ENCODE measurements at places on chromosomes 4 and X. TPM values are rescaled to one million over a fixed set of nuclear protein-coding genes. Genes with fewer than 3 reads are reported as not detected.

Gene PLXNB3
- 4.4 TPM for total RNA-seq

Gene GPC4
- total RNA-seq, result 5.5 TPM

Gene UCP1
- not detected for total RNA-seq

Gene ADH1A
- not detected for total RNA-seq

Gene CSN1S1
- total RNA-seq, result not detected

Gene SPP1
- 0.37 TPM for total RNA-seq

Gene RTL3
- total RNA-seq, result not detected

Gene CFAP47
- not detected for total RNA-seq

Gene ZXDA
- total RNA-seq, result 4.7 TPM

Gene MID1
- 9.0 TPM for total RNA-seq

Gene CXXC4
- total RNA-seq, result not detected

Gene TCEAL8
- total RNA-seq, result 80.7 TPM

Gene TEX28
- not detected for total RNA-seq

Gene LRAT
- not detected for total RNA-seq

Gene NRK
- 0.37 TPM for total RNA-seq

Gene ABLIM2
- 0.20 TPM for total RNA-seq

Gene CRMP1
- total RNA-seq, result not detected

Gene GNRHR
- total RNA-seq, result not detected

Gene TEX13A
- total RNA-seq, result not detected

Gene PCDH7
- 2.7 TPM for total RNA-seq

Gene CT45A6
- total RNA-seq, result not detected

Gene RADX
- total RNA-seq, result 6.1 TPM

Gene TACR3
- not detected for total RNA-seq

Gene C4orf50
- not detected for total RNA-seq

Gene TMEM150C
- 1.5 TPM for total RNA-seq

Gene LRP2BP
- 0.59 TPM for total RNA-seq

Gene FMR1NB
- not detected for total RNA-seq

Gene REPS2
- 0.37 TPM for total RNA-seq
